Stimulated activated CD4-positive, alpha-beta T cell treated with anti-CD3 and anti-CD28 coated beads, Interleukin-2, amount 100 ng/mL, for 4 hours (primary cell): ENCODE measurements at places on chromosomes 3 and 15.

GRCh38 chr3:172241405-172241804 lies 202.0 kb downstream of the FNDC3B start:
- no peak for DNase-seq

DNA sequence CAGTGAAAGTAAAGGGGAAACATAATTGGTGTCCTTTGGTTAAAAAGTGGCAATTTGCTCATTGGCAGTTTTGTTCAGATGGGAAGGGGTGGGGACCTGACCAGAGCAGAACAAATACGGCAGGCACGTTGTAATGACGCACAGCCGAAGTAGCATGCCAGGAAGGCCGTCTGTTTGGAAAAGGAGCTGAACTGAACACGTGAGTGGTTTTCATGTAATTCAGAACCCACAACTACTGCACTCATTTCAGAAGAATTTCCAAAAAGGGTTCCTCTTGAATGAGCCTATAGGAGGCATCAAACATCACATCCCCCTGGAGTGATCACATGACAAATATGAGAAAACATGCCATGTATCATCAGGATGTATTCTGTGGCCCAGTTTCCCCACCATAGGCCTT lies 42.9 kb upstream of the LMCD1 start:
- no peak for DNase-seq

GRCh38 chr3:133069556-133070286 lies 31.5 kb downstream of the TMEM108 start:
- DNase-seq: no peak

DNA sequence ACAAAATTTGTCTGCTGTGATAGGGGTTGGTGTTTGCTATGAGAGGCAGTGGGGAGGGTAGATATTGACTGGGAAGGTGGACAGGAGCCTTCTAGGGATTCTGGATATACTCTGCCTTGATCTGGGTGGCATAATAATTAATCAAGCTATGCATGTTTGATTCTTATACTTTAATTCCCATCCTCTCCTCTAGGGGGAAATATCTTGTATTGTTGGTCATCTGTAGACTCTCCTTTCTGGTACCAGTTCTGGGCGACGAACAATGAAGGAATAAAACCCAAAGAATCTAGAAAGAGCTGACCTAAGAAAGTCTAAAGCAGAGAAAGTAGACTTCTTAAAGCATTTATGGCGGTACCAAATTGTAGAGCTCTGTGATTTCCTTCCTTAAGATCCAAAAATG lies 198.2 kb upstream of the STRIT1 start:
- no peak for DNase-seq

DNA sequence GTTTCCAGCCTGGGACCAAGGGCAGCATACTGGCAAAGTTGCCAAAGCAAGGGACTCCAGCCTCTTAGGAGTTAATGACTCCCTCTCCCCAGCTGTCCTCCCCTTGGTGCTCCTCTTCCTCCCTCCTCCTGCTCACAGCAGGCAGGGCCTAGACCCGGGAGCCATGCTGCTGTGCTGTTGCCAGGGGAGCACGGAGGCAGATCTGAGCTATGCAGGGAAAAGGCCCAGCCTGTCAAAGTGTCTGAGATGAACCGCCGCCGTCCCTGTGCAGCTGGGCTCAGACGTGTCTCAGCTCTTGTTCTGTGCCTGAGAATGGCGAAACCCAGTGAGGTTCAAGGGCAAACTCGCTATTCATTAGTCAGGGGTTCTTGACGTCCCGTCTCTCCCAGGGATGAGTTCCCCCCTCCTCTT lies 60.8 kb upstream of the POLG start:
- DNase-seq: no peak

DNA sequence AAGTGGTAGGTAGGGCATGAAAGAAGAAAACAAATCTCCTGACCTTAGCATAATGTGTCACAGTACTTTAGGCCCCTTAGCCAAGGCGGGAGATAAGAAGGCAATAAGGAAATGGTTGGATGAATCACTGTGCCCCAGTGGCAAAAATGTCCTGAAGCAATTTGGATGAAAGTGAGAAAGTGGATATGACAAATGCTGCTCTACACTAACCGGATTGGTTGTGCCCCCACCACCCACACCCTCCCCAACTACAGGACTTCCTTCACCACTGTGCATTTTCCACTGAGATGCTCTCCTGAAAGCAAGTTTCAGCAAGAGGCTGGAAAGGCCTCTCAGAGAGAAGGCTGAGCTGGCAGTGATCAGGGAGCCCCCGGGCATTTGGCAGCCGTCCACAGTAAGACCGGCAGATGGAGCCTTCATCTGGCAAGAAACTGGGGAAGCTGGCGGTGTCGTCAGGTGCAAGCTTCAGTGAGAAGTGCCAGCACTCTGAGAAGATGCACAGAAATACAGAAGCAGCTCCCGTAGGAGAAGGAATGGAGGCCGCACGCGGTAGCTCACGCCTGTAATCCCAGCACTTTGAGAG lies 63.8 kb downstream of the ATP1B3 start:
- no peak for DNase-seq

DNA sequence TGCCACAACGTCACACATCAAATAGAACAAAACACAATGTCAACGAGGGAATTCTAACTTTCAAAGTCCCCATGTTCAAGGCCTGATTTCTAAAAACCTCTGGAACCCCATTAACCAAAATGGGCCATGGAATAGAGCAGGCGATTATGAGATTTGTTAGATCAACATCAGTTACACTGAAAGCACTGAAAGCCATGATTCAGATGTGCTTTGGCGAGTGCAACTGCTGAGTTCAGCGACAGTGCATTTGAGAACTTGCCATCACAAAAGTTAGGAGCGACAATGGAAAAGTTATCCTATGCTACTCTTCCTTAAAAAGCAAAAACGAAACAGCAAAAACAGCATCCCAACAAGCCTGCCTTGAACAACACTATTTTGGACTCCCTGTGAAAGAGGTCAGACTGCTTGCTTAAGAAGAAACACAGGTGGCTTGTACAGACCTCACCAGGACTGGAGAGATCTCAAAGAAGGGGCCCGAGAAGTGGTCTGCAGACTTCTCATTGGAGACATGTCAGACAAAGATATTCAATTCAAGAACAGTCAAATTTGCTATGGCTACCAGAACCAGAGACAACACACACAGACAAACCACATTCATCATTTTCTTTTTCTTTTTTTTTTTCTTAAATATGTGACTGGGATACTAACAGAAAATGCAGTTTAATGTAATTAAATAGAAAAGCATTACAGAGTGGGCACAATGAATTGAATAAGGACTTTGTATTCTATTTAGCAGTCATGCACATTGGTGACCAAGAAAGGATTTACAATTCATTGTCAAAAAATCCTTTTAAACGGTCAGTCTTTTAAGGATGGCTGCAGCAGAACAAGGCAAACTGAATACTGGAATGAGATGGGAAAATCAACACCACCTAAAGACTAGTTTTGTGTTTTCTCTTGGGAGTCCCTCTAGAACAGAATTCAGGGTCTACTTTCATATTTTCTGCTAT lies 20.9 kb downstream of the UQCC5 start:
- DNase-seq: no peak

- no peak for DNase-seq
These were observed 41.6 kb downstream of the ILDR1 start for GRCh38 chr3:121980450-121980796.

DNA sequence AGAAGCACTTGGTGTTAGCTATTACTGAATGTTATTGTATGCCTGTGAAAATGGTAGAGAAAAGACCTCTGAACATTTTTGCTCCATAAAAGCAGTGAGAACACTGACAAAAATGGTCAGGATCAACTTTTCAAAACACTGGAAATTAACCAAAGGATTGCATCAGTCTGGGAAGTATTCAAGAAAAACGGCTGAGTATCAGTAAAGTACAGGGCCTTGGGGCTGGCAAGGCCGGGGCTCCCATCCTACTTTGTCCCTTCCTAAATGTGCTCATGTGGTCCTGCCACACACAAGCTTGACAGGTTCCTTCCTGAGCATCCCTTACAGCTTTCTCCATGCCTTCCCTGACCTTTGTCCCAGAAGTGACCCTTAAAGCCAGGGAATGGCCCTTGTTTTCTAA lies 84.0 kb downstream of the CFAP20DC start:
- no peak for DNase-seq

DNA sequence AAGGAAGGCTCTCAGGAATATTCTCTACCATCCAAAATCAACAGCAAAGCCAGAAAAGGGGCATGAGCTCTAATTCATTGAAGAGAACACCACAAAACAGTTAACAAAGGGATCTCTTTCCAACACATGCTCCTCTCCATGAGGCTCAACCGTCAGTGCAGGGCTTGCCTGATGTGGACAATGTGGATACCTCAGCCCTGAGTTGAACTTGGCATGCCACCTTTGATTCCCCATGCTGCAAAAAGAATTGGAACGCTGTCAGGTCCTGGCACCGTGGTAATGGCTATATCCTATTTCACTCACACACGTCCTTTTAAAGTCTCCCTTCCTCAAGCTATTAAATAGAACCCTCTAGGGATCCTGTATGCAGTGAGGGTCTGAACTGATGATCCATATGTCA lies 30.7 kb upstream of the IP6K2 start:
- no peak for DNase-seq

GRCh38 chr3:38260474-38260873 lies 5.1 kb upstream of the SLC22A13 start:
- DNase-seq: no peak

GRCh38 chr3:160822936-160823335 lies 66.9 kb downstream of the PPM1L start:
- DNase-seq: no peak

GRCh38 chr3:120177707-120178306 lies 83.6 kb upstream of the GSK3B start:
- no peak for DNase-seq

DNA sequence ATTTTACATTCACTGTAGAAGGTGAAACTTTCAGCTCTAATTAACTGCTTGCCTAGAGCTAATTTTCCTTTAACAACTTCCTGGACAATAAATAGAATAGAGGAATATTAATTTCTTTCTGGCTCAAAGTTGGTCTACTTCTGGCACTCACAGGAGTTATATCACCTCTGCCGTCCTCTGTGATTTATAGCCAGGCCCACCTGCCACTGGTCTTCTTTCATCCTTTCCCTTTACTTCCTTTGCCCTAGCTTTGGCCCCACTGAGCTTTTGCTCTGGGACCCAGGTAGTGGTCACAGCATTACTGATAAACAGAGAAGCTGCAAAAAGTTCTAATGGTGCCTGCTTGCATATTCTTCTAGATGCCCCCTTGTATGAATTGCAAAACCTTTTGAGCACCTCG lies 49.3 kb upstream of the ABHD10 start:
- DNase-seq: no peak

DNA sequence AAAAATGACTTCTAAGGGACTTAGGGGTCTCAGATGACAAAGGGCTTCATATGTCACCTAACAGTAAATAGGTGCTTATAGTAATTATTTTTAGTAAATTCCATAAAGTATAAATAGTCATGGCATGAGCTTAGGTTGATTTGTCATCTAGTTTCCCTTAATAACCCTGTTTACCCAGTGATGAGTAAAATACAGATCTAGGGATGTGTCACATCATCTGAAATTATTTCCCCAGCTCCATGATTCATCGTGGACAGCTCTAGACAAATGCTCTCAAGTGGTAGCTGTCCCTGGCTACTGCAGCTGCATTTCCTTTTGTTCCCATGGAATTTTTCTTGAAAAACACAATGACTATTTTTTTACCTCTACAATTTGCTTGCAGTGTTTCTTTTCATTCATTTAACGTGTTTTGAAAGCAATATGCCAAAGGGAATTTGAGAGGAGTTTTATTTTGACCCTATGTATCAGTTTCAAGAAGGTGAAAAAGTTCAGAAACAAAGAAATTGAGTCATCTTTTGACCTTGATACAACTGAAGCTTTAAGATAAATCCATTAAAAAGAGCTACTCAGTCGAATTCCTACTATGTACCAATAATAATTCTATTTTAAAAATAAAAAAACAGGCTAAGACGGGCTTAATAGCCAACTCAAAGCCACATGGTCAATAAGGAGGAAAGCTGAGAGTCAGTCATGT lies 241.6 kb downstream of the KCNMB2 start:
- DNase-seq: no peak

DNA sequence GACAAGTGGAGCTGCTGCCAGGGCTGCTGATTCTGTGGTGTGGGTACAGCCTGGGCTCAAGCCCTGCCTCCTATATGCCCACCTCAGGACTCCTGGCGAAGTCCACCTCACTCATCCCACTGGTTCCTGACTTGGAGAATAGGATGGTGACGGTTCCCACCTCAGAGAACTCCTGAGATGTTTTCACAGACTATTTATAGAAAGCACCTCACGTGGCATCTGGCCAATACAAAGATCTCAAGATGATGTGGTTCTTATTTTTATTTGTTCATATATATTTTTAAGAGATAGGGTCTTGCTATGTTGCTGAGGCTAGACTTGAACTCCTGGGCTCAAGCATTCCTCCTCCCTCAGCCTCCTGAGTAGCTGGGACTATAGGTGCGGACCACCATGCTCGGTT lies 236.9 kb upstream of the BHLHE40 start:
- no peak for DNase-seq

GRCh38 chr3:195522254-195523023 lies 20.7 kb downstream of the PPP1R2 start:
- no peak for DNase-seq

DNA sequence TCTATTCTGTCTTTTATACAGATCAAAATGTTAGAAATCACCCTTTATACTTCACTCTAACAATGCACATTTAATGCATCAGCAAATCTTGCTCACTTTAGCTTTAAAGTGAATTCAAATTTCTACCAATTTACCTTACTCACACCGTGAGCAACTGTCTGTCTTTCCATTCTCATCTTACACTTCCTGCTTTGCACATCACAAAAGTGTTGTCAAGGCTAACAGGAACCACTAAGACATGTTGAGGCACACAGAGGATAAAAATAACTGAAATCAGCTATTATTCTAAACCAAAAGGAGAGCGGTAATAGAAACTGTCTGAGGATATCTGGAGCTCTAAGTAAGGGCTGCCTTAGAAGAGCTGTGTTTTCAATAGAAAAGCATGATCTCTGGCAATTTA lies 519.9 kb downstream of the ZBBX start:
- no peak for DNase-seq
